ENCODE measurements at places on chromosomes 11 and 22.

DNA sequence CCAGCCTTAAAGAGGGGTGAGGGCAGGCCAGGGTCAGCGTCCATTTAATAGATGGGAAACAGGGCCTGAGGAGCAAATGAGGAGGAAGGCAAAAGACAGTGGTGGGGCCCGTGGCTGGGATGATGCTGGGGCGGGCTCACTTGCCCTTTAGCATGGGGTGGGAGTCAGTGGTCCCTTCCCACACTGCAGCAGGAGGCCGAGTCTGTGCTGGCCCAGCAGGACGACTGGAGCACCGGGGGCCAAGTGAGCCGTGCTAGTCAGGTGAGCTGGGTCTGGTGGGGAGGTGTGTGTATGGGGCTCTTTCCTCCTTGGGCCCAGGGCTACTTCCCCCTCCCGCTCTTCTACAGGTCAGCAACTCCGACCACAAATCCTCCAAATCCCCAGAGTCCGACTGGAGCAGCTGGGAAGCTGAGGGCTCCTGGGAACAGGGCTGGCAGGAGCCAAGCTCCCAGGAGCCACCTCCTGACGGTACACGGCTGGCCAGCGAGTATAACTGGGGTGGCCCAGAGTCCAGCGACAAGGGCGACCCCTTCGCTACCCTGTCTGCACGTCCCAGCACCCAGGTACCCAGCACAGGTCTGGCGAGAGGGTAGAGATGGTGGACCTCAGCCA is 12.8 kb downstream of the SCYL1 start:
- peaks cover 17% of the 10 kb centered on the region for H3K4me1 ChIP-seq
- no peak overlapping the region for H3K27ac ChIP-seq
- no peaks in the 10 kb centered on the region for H3K27me3 ChIP-seq
- H3K36me3 ChIP-seq: peaks cover 19% of the 10 kb centered on the region
- H3K4me3 ChIP-seq: no peak overlapping the region

DNA sequence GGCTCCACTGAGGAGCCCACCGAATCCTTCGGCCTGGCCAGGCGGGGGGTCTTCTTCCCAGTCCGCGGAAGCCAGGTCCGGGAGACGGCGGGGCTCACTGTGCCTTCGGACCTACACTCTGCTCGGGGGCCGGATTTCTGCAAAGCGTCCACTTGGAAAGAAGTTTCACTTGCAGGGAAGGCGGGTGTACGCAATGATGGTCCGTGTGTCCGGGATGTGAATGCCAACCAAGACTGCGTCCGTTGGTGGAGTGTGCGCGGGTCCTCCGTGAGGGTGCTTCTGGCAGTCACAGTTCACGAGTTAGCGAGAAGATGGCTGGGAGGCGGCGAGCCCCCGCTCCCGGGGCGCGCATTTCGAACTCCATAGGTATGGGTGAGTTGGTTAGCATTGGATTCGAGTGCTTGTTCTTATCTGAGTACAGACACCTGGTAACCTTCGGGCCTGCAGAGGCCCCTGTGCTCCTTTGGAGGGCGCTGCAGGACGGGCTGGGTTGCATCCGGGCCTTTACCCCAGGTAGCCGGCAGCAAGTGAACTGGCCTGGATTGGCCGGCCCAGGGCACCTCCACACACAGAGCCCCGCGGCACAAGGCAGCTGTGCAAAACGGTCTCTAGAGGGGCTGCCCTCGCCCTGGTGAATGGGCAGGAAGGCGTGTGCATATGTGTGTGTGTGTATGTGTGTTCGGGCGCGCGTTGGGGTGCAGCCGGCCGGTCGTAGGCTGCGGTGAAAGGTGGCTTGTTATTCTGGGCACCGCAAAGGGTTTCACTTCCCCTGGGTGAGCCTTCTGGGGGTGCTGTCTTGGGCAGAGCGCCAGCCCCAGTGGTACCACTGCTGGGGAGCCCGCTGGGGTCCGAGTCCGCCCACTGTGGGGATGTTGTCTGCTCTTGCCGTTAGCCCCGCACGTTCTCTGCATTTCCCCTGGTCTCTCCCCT is 13.3 kb upstream of the CYP2R1 start:
- H3K27me3 ChIP-seq: no peaks in the 10 kb centered on the region
- H3K36me3 ChIP-seq: peaks cover 7% of the 10 kb centered on the region
- peak; percentile 87 for DNase-seq
- H3K4me1 ChIP-seq: peaks cover 54% of the 10 kb centered on the region

- no peak overlapping the region for H3K4me3 ChIP-seq
- no peak for DNase-seq
- no peak overlapping the region for H3K27ac ChIP-seq
- H3K36me3 ChIP-seq: no peaks in the 10 kb centered on the region
Measured at GRCh38 chr11:67522338-67522737, 908 bp downstream of the CABP2 start.

DNA sequence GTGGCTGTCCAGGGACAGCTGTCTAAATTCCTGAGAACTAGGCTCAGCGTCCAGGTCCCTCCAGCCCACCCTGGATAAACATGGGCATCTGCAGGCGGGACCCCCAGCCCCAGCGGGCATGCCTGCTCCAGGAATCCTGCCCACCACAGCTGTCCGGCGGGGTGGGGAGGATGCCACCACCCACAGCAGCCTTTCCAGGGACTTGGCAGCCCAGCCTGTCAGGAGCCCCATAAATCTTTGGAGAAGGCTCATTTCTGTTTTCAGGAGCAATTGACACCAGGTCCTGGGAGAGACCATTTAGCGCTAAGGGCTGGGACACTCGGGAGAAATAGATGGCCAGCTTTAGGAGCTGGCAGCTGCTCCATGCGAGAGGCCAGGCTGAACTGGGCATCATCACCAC is 358.9 kb downstream of the CADM1 start:
- no peaks in the 10 kb centered on the region for H3K27me3 ChIP-seq
- H3K36me3 ChIP-seq: no peaks in the 10 kb centered on the region

DNA sequence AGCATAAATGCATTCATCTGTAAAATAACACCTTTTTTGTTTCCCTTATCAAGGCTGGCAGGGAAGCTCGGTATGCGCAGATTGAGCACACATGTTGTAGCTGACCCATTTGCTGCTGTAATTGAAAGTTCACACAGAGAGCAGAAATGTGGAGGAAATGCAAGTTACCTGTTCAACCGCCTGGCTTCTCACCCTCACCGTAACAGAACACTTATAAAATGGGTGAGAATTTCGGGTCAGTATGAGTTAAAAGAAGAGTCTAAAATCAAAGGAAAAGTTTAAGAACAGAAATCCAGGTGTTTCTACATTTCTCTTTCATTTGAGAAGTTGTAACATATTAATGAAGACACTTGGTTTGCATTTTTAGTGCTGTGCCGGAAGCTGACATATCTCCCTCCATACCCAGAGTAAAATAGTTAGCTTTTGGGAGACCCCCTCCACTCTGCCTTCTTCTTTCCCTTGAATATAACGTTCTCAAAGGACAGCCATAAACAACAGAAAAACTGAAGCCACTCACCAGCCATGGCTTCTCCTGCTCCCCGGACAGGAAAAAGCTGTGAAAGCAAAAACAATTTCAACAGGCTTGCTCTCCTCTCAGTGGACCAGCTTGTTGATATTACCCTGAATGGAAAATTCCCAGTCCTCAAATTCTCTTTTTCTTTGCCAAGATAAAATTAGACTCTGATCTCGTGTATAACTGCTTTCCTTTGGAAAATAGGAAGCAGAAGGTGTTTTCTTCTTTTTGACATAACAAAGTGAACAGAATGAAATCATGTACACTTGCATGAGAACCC is at the start of gene CASP12:
CASP12 (minus strand) TSS at position 570 of the 794 bp plus-strand sequence.
- no peak for DNase-seq
- peaks cover 29% of the 10 kb centered on the region for H3K4me1 ChIP-seq
- H3K4me3 ChIP-seq: peak within 1 kb of the TSS; percentile 53
- peaks cover 15% of the 10 kb centered on the region for H3K36me3 ChIP-seq
- H3K27me3 ChIP-seq: no peaks in the 10 kb centered on the region
- H3K27ac ChIP-seq: peak within 1 kb of the TSS; percentile 82

DNA sequence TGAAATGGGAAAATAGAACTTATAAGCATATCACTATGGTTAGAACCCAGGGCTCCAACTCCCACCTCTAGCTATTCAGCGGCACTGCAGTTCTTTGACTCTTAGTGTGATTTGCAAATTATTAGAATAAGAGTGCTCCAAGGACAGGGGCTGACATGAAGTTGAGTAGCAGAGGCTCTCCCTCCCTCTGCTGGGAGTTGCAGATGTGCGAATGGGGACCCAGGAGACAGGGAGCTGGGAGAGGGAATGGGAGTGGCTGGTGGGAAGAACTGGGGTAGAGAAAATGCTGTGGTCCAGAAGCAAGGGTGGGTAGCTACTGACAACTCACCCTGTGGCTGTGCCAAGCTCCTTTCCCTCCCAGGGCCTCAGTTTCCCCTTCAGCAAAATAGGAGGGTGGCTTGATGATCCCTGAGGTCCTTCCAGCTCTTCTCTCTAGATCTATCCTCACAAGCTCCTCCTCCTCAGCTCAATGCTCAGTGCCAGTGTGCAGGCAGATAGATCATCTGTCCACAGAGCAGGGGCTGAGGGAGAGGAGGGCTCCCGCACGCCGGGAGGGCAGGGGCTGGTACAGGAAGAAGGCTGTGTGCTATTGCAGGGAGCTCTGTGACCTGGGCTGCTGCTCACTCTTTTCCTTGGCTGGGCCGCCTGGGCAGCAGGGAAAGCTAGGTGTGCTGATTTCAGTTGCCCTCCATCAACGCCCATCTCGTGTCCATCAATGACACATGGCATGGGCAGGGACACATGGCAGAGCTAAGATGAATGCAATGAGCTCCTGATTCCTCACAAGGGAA is 99.0 kb downstream of the NECTIN1 start:
- no peaks in the 10 kb centered on the region for H3K4me1 ChIP-seq
- no peak overlapping the region for H3K27ac ChIP-seq
- no peak for DNase-seq
- no peaks in the 10 kb centered on the region for H3K36me3 ChIP-seq
- no peaks in the 10 kb centered on the region for H3K27me3 ChIP-seq

GRCh38 chr11:11580012-11580411 is 41.8 kb downstream of the GALNT18 start:
- no peak overlapping the region for H3K27ac ChIP-seq
- no peak for DNase-seq
- H3K27me3 ChIP-seq: no peaks in the 10 kb centered on the region

- no peaks in the 10 kb centered on the region for H3K4me1 ChIP-seq
- no peak for DNase-seq
- no peak overlapping the region for H3K4me3 ChIP-seq
- H3K27ac ChIP-seq: no peak overlapping the region
- no peaks in the 10 kb centered on the region for H3K36me3 ChIP-seq
Measured at GRCh38 chr22:22526125-22526912, 6.2 kb upstream of the ZNF280A start.

GRCh38 chr22:41844036-41844435 is 11.1 kb downstream of the SREBF2 start:
- no peak for DNase-seq
- no peak overlapping the region for H3K4me3 ChIP-seq
- H3K27ac ChIP-seq: no peak overlapping the region
- H3K27me3 ChIP-seq: no peaks in the 10 kb centered on the region

GRCh38 chr22:23682077-23682476 is 8.7 kb upstream of the RGL4 start:
- peaks cover 4% of the 10 kb centered on the region for H3K36me3 ChIP-seq
- DNase-seq: no peak
- no peaks in the 10 kb centered on the region for H3K27me3 ChIP-seq
- H3K4me3 ChIP-seq: no peak overlapping the region

GRCh38 chr11:94876645-94877442 is 96.5 kb downstream of the CWC15 start:
- H3K27me3 ChIP-seq: no peaks in the 10 kb centered on the region
- peak overlapping the region; percentile 63 for H3K27ac ChIP-seq
- H3K4me1 ChIP-seq: peaks cover 20% of the 10 kb centered on the region
- peaks cover 2% of the 10 kb centered on the region for H3K36me3 ChIP-seq
- peak; percentile 77 for DNase-seq
- no peak overlapping the region for H3K4me3 ChIP-seq

GRCh38 chr11:102111787-102112508 is 1.7 kb downstream of the YAP1 start:
- no peaks in the 10 kb centered on the region for H3K36me3 ChIP-seq
- H3K4me3 ChIP-seq: peak overlapping the region; percentile 60
- peaks cover 56% of the 10 kb centered on the region for H3K27me3 ChIP-seq
- peaks cover 16% of the 10 kb centered on the region for H3K4me1 ChIP-seq
- no peak overlapping the region for H3K27ac ChIP-seq

- H3K36me3 ChIP-seq: peaks cover 20% of the 10 kb centered on the region
- peaks cover 74% of the 10 kb centered on the region for H3K4me1 ChIP-seq
- H3K27me3 ChIP-seq: no peaks in the 10 kb centered on the region
- peak; percentile 80 for DNase-seq
- H3K4me3 ChIP-seq: peak overlapping the region; percentile 84
Measured at GRCh38 chr11:12195768-12196167, 85.4 kb downstream of the MICAL2 start.

GRCh38 chr22:30040499-30041260 is 39.6 kb upstream of the HORMAD2 start:
- no peaks in the 10 kb centered on the region for H3K4me1 ChIP-seq
- H3K4me3 ChIP-seq: no peak overlapping the region
- no peaks in the 10 kb centered on the region for H3K36me3 ChIP-seq
- peaks cover 7% of the 10 kb centered on the region for H3K27me3 ChIP-seq
- no peak overlapping the region for H3K27ac ChIP-seq

DNA sequence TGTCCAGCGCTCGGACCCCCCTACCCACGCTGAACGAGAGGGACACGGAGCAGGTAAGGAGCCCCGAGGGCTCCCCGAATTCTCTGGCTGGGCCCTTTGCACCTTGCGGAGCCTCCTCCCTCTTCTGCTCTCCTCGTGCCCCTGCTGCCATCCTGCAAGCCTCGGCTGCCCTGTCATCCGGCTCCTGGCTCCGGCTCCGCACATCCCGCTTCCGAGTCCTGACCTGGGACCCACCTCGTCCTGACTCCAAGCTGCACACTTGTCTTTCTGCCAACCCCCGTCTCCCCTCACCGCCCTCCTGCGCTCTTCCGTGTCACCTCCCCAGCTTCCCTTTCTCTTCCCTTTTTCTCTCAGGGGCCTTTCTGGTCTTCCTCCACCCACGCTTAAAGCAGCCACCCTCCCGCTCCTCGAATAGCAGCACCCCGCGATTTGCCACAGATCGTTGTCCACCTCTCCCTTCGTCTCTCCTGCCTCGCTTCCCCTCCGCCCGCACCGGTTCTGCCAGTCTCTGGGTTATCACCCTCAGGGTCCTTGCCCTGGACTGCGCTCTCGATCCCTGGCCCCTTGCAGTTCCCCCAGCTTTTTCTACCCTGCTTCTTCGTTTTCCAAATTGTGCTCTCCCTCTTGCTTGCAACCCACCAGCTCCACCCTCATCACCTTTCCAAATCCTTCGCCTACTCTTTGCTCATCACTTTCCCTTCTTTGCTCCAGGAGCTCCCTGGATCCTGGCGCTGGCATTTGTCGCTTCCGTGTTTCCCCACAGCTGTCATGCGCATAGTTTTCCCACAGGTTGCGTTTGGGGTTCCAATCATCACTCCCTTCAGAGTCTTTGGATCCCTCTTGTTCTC is 822 bp downstream of the MARK2 start:
- H3K4me1 ChIP-seq: peaks cover 67% of the 10 kb centered on the region
- peak overlapping the region; percentile 86 for H3K4me3 ChIP-seq

- peaks cover 3% of the 10 kb centered on the region for H3K27me3 ChIP-seq
- no peaks in the 10 kb centered on the region for H3K4me1 ChIP-seq
- no peak for DNase-seq
- no peak overlapping the region for H3K4me3 ChIP-seq
Measured at GRCh38 chr11:20541503-20541902, 57.9 kb upstream of the SLC6A5 start.

GRCh38 chr11:15621565-15621964 is 506.8 kb downstream of the INSC start:
- H3K4me3 ChIP-seq: no peak overlapping the region
- H3K27ac ChIP-seq: no peak overlapping the region
- H3K27me3 ChIP-seq: no peaks in the 10 kb centered on the region
- no peak for DNase-seq
